Stimulated activated CD8-positive, alpha-beta memory T cell treated with anti-CD3 and anti-CD28 coated beads, Interleukin-15, amount 100 ng/mL, for 24 hours (primary cell): ENCODE measurements at places on chromosomes 5 and 9.

DNA sequence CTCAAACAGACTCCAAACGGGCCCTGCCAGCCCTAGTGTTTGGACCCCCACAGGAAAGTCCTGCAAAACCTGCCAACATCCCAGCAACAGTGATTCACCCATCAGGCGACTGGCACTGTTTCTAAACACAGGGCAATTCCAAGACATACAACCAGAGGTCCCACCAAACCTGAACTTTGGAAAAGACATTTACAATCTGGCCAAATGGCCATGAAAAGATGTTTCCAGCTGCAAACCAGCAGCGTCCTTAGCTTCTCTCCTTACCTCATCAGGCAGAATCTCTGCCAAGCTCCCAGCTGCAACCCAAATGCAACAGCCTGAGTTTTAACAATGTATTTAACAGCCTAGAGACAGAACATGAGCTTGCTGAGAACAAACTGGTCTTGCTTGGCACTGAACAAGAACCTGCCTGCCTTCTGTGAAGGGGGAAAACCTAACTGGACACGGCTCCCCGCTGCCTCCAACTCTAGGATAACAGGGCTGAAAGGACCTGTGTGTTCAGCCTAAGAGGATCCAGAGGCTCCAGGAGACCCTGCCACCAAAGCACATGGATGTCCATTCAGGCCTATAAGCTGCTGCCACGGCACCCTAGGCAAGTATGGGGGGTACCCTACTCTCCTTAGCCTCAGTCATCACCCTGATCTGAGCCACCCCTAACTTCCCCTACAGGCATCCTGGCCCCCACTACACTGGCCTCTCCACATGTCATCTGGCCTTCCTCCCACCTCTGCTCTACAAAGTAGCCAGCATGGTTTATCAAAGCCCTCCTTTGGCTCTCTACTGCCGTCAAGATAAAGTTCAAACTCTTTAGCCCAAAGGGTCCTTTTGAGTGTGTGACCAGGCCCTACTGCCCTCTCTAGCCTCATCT, 5.6 kb downstream of the P4HA2 start:
- DNase-seq, result no peak

GRCh38 chr5:30050056-30050815, 1143.2 kb upstream of the CDH6 start:
- DNase-seq, result no peak

DNA sequence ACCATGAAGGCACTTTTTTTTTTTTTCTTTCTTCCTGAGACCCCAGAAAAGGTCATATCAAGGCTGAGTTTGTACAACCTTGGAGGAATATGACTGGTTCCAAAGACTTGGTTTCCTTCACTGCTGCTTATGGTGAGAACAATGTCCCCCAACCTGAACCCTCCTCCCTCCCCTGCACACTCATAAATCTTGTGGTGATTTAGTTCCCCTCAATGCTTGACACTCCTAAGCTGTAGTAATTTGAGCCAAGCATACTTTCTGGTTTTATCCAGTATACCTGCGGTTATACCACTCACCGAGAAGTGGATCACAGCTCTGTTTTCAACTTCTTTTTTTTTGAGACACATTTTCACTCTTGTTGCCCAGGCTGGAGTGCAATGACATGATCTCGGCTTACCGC, 149.9 kb upstream of the KLF4 start:
- no peak for DNase-seq

DNA sequence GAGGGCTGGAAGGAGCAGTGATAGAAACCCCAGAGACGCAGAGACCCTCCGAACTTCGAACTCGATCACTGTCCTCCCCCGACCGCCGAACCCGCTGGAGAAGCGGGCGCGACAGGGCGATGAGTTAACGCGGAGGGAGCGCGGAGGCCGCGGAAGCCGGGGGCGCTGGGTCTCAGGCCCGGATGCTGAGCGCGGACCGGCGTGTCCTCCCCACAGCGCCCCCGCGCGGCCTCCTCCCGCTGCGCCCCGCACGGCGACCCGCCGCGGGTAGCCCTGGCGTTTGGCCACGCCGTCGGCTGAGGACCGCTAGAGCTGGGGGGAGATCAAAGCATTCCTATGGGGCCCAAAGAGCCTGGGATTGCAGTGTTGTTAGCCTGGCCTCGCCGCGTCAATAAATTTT, 7.7 kb upstream of the DMRT2 start:
- no peak for DNase-seq

DNA sequence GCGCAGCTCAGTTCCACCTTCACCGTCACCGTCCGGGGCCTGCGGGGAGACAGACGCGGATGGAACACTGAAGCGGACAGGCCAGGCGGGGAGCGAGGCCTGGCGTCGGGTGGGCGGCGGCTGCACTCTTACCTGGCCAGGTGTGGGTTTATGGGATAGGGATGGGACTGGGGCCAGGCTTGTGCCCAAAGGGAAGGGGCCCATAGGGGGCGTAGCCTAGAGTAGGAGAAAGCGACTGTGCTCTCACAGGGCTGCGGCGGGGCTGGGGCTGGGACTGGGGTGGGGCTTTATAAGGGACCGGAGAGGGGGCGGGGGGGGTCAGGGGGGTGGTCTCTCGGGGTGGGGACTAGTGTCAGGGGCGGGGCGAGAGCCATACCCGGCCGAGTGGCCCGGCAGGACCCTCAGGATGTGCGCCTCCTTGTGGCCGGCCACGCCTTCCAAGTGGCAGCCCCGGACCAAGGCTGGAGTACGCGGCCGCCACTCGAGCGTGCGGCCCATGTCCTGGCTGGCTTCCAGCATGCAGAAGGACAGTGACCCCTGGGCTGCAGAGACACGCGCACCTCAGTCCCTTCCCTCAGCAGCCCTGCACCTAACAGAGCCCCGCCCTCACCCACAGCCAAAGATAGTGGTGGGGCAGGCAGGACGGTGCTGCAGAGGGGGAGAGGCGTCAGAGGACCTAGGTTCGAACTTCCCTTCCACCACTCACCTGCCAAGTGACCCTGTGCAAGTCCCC, 22.8 kb downstream of the FPGS start:
- DNase-seq, result no peak
